ENCODE measurements at places on chromosomes 16 and 17. TPM values are rescaled to one million over a fixed set of nuclear protein-coding genes. Genes with fewer than 3 reads are reported as not detected.

DNA sequence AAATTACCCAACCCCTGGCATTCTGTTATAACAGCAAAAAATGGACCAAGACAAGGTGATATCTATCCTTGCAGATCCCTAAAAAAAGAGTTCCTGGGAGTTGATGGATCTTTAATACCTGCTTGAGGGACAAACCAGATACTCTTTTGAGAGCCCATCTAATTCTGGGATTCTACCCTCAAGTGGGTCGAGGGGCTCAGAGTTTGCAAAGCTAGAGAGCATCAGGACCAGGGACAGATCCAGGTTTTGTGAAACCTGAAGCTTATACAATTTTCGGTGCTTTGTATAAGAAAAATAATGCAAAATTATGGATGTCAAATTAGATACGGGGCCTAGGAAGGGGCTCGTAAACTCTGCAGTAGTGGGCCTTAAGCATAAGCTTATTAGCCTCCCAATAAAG is 130.5 kb upstream of the CRHR1 start:
- DNase-seq = no peak

- DNase-seq = no peak
Observed at GRCh38 chr17:72387969-72388368, 267.1 kb downstream of the SOX9 start.

DNA sequence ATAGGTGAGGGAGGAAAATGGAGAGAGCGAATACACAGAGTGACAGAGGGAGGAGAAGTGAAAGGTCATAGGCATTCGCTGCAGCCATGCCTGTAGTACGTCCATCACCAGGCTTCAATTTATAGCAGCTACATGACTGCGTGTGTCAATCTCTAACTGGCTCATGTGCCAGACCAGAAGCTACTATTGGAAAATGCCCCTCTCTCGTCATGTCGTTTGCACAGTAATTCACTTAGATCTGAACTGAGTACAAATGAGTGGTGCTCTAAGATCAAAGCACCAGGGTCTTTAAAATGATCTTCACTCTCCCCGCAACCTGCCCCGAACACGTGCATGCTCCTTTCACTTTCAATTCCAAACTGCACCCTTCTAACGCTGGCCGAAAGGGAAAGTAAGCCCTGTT is 51.3 kb downstream of the ADCY9 start:
- DNase-seq = peak; percentile 19

GRCh38 chr17:58271216-58271931 is 9.4 kb downstream of the MPO start:
- no peak for DNase-seq

DNA sequence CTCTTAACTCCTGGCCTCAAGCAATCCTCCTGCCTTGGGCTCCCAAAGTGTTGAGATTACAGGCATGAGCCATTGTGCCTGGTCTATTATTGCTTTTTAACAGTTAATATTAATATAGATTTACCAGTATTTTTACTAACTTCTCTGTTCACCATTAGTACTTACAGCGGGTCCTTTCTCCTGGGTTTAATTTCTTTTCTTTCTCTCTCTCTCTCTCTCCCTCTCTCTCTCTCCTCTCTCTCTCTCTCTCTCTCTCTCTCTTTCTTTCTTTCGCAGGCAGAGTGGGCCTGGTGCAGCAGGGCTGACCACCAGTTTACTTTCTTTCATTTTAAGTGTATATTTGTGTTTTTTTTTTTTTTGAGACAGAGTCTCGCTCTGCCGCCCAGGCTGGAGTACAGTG is 14.7 kb upstream of the DHX40 start:
- DNase-seq = no peak

DNA sequence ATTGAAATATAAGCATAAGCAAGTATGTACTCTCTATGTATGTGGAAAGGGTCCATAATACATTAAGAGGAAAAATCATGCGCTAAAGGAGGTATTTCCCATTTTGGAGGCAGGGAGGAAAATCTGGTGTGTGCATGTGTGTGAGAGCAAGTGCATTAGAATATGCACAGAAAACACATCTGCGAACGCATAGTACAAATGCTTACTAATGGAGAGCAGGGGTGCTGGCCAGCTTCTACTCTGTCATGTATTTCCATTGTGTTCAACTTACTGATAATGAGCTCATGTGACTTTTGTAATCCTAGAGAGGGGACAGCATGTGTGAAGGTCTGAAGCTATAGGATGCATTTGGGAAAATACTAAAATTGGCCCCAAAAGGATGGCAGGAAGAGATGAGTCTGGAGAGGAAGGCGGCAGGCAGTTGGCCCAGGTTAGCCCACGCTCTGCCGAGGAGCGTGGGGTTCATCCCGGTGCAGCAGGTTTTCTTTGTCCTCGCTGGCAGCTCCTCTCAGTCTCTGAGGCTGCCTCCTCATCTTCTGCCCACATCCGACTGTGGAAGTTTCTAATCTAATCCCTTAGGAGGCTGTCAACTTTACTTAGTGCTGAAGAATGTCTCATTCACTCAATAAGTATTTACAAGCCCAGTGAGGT is 17.8 kb upstream of the KSR1 start:
- DNase-seq = no peak

DNA sequence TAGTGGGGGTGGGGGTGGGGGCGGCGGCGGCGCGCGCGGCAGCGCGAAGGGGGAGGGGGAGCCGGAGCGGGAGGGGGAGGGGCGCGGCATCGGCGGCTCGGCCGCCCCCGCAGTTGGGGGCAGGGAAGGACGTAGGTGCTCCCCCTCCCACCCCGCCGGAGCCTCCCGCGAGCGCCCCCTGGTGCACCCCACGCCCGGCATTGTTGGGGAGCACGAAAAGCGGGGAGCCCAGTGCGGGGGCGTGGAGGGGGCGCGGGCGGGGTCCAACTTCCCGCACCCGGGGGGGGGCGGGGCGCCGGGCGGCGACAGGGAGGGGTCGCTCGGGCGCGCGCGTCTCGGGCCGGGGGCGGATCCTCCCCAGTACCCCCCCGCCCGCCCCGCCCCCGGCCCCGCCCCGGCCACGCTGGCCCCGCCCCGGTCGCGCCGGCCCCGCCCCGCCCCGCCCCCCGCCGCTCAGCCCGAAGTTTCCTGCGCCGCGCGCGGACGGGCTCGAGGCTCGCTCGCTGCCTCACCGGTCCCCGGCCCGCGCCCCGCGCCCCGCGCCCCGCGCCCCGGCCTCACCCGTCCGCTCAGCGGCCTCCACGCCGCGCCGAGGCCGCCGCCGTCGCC is at the start of gene CACNA1H:
CACNA1H (plus strand) TSS at position 456 of the 609 bp plus-strand sequence. CDS start 632 bp downstream, outside the sequence.
- DNase-seq = peak; percentile 70

KLHL36 gene
- total RNA-seq = 60.5 TPM

SMCR8 gene
- total RNA-seq = 18.8 TPM

C17orf58 gene
- 17.6 TPM for total RNA-seq

PRR15L gene
- total RNA-seq = not detected

DNA sequence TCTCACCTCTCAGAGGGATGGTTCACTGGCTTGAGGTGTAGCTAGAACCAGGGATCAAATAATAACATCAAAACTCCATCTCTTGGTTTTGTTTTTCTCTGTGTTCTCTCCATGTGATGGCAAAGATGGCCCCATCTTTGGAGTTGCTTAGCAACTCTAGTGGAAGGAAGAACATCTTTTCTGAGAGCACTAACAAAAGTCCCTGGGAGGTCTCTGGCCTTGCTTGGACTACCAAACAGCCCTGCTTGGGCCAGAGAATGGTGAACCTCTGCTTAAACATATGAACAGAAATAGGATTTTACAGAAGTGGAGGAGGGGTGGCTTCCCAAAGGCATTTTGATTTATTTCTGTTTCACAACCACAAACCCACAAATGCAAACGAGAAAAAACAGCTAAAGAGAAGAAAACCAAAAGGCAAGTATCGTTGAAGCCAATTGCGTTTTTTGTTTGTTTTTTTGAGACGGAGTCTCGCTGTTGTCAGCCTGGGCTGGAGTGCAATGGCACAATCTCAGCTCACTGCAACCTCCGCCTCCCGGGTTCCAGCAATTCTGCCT is 13.2 kb downstream of the GABARAPL2 start:
- no peak for DNase-seq

- DNase-seq = no peak
Observed at GRCh38 chr16:10831894-10832886, 13.6 kb upstream of the TVP23A start.

HSD3B7 gene
- 9.2 TPM for total RNA-seq

MYH1 gene
- not detected for total RNA-seq

GRCh38 chr16:89099905-89100304 is 6.3 kb downstream of the ACSF3 start:
- no peak for DNase-seq

DOC2A gene
- total RNA-seq = 0.80 TPM

GRCh38 chr16:3842994-3843393 is 37.5 kb downstream of the CREBBP start:
- DNase-seq = no peak

GRCh38 chr16:4654011-4654963 is 29.7 kb downstream of the MGRN1 start:
- DNase-seq = no peak

DNA sequence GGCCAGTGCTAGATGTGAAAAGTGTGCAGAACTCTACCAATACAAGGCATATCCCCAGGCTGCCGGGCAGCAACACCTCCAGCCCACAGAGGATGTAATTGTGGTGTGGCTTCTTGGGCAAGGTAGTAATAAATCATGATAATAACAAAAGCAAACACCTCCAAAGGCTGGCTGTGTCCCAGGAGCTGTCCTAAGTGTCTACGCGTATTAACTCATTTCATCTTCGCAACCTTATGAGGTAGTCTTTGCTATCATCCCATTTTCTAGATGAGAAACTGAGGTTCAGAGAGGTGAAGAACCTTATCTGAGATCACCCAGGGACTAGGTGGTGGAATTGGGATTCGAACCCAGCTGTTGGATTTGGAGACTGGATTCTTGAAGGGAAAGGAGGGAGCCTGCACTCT is 5.3 kb downstream of the PDK2 start:
- DNase-seq = no peak

GRCh38 chr16:88010343-88010967 is 59.2 kb downstream of the BANP start:
- DNase-seq = peak; percentile 31

- DNase-seq = no peak
Observed at GRCh38 chr17:55570391-55570790, 59.1 kb upstream of the SMIM36 start.

PIK3R6 gene
- total RNA-seq = 4.3 TPM

GRCh38 chr17:19958023-19958422 is 19.6 kb downstream of the AKAP10 start:
- DNase-seq = no peak

DNA sequence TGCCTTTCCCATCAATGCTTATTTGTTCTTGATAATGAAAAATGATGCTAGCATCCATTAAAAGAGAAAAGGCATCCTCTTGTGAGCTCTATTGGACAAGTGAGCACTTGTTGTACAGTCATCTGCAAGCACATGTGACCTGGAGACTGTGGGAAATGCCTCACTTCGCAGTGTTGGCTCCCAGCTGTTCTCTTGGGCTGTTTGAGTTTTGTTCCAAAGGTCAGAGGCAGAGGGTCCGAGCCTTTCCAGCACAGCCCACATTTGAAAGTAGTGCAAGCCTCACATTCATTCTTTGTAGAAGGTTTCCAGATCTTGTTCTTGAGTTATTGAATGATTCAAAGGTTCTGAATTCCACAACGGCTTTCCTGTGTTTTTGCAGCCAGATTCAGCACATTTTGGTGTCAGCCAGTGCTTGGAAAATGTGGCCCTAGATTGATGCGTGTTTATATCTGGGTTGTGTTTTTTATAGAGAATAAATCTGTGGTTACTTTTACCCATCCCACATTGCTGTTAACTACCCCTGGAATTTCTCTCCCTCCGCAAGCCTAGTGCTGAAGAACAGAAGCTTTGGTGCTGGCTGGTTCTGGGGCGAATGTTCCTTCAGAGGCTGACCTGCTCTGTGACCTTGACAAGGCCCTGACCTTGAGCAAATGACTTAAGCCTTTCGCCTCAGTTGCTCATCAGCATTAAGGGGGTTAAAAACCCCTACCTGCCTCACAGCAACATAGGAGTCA is 49.8 kb downstream of the CDH1 start:
- DNase-seq = no peak

DNA sequence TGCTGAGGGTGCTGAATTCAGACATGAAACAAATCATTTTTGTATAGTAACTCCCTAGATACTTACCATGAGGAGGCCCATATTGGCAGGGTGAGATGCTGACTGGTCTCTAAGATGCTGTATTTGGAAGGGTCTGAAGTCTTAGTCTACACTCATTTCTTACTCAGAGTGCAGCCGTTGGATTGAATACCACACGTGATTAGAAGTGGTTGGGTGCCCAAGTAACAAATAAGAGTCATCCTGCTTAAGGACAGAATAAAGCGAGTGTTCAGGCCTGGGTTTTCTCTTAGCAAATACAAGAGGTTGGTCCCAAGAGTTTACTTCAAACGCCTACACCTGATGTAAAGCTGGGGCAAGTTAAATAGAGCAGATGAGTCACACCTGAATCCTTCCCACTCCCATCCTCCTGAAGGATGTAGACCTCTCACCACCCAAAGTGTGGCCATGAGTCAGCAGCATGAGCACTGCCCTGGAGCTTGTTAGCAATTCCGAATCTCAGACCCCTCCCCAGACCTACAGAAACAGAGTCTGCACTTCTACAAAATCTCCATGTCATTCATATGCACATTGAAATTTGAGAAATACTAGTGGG is 284.6 kb upstream of the CDH5 start:
- DNase-seq = no peak

DNA sequence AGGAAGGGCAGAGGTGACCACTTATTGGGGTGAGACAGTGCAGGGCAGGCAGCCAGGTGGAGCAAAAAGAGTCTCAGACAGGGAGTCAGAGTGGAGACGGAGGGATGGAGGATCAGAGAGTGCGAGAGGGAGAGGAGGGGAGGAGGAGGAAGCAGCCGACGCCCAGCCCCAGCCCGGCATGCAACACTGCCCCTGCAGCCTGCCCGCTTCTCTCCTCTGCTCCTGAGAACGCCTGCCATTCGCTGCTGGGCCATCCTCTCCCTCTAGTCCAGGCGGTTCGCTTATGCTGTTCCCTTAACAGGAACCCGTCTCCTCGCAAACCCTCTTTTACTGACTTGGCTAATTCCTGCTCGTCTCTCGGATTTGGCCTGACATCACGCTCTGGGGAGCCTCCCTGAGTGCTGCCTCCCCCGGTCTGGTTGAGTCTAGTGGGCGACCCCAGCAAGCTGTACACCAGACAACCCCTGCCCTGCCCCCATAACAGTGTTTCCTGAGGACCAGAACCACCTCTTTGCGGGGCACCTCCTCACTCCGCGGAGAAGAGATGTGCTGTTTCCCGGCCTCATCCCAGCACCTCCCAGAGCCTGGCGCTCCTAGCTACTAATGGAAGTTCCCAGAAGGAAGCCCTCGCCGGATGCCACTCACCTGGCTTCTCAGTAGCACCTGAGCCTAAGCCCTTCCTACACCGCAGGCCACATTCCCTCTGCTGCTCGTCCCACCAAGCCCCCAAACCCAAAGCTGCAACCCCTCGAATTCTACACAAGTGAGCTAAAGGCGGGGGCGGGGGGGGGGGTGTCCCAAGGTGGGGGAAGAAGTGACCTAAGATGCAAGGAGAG is 61.2 kb upstream of the CCL1 start:
- DNase-seq = no peak
